ENCODE measurements at places on chromosomes 13 and 19.

GRCh38 chr13:20258208-20258962 is 26.3 kb upstream of the GJB6 start:
- peak; percentile 56 for DNase-seq

- DNase-seq: no peak
Measured at GRCh38 chr19:15098460-15098859, 8.7 kb upstream of the SYDE1 start.

DNA sequence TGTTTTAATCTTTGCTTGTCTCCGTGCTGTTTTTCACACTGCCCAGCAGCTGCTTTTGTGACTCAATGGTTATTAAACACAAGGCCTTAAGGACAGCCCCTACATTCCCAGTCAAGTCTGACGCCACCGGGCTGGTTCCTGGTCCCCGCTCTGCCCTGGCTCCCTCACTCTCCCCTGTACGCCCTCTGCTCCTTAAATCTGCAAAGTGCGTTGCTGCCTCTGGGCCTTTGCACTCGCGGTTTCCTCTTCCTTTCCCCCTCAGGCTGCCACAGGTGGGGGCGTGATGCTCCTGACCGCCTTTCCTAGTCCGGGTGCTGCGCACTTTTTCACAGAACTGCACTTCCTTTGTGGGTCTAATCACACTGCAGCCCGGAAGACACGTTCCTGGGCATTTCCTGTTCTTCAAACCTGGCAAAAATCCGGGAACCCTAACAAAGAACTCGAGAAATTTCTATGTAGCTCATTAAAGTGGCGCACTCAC is 25.6 kb downstream of the NOSIP start:
- no peak for DNase-seq

DNA sequence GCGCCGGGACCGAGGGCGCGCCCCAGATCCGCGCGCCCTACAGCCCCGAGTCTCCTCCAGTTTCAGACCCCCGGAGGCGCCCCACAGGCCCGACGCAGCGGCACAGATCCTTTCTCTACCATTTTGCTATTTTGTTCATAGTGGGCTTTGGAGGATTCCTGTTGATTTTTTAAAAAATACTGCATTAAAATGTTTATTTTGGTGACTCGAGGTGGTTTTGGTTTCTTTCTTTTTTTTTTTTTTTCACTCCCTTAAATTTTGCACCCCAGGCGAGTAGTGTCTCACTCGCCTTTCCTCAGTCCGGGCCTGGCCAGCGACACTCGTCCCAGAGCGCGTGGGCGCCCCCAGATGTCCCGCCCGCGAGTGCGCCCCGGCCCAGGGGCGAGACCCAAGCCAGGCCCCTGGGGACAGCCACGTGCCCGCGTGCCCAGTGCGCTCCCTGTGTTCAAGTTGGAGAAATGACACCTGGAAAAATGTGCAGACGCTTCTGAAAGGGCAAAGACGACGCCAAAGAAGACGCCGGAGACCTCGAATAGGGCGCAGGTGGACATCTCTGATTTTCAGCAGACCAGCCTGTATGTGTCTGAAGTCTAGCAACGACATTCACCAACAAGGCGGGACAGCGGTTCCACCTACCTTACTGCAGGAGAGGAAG is 471 bp upstream of the INSR start:
- peak; percentile 43 for DNase-seq

DNA sequence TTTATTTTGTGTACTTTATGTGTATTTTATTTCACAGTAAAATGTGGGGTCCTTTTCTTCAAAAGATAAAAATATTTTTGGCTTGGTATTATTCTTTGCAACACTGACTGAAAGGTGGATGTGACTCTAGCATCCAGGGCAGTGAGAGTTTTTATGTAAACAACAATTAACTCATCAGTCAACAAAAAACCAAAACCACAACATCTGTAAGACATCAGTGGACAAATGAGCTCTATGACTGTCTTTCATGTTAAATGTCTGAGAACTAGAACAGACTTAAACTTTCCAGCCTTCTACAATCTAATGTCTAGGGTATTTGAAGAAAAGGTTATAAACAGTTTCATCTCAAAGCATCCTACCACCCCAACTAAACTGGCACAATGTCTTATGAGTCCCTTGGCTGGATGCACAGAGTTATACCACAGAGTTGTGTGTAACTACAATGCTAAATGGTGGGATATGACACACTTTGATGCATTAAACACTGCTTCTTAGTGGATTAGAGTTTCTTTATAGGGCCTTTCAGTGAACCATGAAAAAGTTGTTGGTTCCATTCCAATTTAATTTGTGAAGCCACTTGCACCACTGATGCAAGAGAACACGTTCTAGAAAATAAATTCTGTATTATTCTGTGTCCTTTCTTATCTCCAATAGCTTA is 544.2 kb upstream of the KLF12 start:
- no peak for DNase-seq

All from left renal cortex interstitium (tissue), 4 donors.